Right kidney (tissue), 9 donors: ENCODE measurements at places on chromosomes 3 and 15.

DNA sequence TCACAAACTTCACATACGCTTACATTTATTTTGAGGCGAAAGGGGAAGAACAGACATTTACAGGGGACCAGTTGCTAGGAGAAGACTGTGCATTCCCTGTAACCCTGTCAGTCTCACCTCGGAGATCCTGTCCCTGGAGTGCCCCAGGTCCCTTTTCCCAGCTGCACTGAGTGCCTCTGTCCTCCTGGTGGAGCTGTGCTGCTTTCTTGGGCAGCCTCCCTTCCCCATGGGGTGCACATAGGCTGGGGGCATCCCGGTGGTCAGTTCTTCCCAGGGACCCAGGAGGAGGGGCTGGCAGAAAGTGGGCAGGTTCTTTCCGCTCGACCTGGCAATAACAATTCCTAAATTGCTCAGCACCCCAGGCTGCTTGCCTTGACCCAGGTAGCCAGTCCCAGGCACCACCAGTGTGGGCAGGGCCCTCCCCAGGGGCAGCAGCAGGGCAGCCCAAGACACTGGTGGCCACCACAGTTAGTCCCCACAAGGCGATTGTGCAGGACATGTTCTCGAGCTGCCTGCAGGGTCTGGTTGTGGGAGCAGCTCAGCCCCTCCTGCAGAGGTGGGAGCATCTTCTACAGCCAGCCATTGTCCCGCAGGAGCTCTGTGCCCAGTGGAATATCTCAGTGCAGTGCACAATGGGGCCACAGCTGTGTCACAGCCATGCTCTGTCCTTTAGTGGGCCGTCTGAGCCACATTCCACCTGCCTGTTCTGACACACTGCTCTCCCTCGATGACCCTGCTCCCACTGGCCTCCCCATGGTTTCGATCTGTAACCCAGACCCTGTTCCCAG is 36.3 kb downstream of the APBA2 start:
- DNase-seq: no peak

GRCh38 chr3:136396916-136397315 is 146.8 kb downstream of the PCCB start:
- DNase-seq: no peak

DNA sequence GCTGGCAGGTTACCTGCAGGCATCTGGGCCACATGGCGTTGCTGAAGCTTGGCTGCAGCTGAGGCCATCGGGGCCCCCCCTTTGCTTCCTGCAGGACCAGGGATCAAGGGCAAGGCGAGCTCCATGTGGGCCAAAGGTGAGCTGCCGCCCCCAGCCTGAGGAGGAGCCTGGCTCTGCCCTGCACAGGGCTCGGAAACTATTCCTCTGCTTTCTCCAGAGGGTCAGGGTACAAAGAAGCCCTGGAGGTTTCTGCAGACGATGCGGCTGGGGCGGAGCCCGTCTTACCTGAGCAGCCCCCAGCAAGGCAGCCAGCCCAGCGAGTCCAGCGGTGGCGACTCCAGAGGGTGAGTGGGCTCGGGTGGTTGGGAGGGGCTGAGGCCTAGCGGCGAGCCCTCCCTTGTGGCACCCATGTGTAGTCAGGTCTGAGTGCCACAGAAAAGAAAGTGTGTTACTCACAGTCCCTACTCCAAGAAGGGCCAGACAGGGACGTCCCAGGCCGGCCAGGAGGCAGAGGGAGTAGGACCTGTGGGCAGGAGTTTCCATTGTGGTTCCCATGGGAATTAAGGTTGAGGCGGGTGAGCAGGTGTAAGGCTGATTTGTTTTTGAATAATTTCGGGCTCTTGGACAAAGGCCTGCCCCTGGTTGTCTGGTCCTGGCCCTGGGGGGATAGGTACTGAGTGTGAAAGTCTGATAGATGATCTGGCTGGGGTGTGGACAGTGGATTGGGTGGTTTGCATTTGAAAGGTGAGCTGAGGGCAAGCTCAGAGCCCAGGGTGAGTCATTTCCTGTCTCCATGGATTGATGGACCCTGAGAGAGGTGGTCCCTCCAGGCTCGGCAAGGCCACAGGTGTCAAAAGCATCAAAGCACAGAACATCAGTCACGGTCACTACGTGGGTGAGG is 25.4 kb downstream of the CFAP100 start:
- DNase-seq: no peak

GRCh38 chr15:39720621-39721611 is 61.7 kb downstream of the FSIP1 start:
- no peak for DNase-seq

- no peak for DNase-seq
These were observed 78.6 kb upstream of the PXYLP1 start for GRCh38 chr3:141152801-141153678.

- DNase-seq: no peak
These were observed 9.5 kb downstream of the ZBTB47 start for GRCh38 chr3:42662813-42663535.
